H4 (cell line): ENCODE measurements at places on chromosomes 16 and 17. TPM values are rescaled to one million over a fixed set of nuclear protein-coding genes. Genes with fewer than 3 reads are reported as not detected.

- DNase-seq: no peak
Observed at GRCh38 chr16:53631236-53632025, 72.2 kb downstream of the RPGRIP1L start.

- no peak for DNase-seq
Observed at GRCh38 chr17:5513628-5514027, 27.3 kb downstream of the MIS12 start.

DNA sequence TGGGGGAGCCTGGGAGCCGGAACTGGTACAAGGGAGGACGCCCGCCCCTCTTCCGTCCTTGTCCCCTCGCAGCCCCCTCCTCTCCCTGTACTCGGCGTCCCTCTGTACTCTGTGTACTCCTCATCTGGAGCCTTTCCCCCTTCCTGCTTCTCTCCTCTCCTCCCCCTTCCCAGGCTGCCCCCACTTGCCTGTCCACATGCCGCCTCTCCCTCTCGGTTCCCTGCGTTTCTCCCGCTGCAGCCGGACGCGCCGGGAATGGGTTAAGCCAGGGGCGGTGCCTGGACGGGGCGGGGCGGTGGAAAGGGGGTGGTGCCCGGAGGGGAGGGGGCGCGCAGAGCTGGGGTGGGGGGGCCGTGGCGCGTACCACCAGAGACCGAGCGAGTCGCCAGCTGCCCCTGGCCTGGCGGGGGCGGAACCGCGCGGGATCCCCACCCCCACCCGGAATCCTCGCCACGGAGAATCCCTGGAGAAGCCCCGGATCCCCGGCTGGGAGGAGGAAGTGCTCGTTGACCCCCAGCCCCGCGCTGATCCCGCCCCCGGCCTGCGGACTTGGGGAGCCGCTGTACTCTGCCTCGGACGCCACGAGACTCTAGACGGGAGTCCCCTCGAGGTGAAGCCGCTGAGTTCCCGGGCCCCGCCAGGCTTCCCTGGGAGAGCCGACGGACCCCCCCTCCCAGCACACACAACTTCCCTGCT, 22.6 kb downstream of the GJD3 start:
- no peak for DNase-seq

SOX15 gene
- total RNA-seq: not detected in 2 replicates

CLEC19A gene
- total RNA-seq: 0.10 and 0.68 TPM in 2 replicates

DNA sequence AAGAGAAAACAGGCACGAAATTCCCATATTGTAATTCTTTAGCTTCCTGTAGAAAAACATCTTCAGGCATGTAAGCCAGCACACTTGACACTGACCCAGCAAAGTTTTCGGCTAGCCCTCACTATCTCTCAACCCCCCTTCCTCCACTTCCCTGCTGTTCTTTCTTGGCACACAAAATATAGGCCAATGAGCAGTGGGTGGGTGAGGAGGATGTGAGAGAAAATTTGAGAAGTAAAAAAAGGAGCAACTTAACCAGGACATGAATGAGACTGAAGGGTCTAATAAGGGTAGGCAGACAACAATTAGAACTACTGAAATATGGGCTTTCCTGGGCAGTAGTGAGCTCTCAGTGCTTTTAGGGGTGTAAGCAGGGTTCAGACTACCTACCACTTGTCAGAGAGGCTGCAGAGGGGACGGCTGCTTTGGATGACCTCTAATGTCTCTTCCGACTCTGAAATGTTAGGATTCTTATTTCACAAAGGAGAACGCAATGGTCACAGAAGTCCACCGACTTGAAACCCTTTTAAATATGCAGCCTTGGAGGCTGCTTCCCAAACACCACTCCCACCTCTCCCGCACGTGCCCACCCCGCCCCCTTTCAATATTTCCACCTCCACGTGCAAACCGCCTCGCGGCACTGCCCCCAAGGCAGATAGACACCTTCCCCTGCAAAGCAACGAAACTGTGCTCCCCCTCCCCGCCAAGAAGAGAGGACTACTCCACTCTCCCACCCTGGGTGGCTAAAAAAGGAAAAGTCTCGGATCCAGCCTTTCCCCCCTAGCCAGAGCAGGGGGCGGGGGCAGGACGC, 889 bp downstream of the MBTD1 start:
- no peak for DNase-seq
